Regular cardiac myocyte (primary cell): ENCODE measurements at places on chromosomes 2 and 18. TPM values are rescaled to one million over a fixed set of nuclear protein-coding genes. Genes with fewer than 3 reads are reported as not detected.

Gene RND3
- total RNA-seq = 284 and 750 TPM in 2 replicates

Gene MZT2A
- total RNA-seq = 64.0 and 93.3 TPM in 2 replicates

Gene ABCG5
- total RNA-seq = not detected in 2 replicates

Gene NOSTRIN
- total RNA-seq = 0.19 and 1.4 TPM in 2 replicates

Gene POTEC
- total RNA-seq = under 0.01 TPM in 2 replicates

Gene SPR
- total RNA-seq = 30.5 and 40.0 TPM in 2 replicates

Gene GNLY
- not detected in 2 replicates for total RNA-seq

Gene PDE1A
- 58.5 and 96.4 TPM in 2 replicates for total RNA-seq
